ENCODE measurements at places on chromosomes 2 and 18. TPM values are rescaled to one million over a fixed set of nuclear protein-coding genes. Genes with fewer than 3 reads are reported as not detected.

DNA sequence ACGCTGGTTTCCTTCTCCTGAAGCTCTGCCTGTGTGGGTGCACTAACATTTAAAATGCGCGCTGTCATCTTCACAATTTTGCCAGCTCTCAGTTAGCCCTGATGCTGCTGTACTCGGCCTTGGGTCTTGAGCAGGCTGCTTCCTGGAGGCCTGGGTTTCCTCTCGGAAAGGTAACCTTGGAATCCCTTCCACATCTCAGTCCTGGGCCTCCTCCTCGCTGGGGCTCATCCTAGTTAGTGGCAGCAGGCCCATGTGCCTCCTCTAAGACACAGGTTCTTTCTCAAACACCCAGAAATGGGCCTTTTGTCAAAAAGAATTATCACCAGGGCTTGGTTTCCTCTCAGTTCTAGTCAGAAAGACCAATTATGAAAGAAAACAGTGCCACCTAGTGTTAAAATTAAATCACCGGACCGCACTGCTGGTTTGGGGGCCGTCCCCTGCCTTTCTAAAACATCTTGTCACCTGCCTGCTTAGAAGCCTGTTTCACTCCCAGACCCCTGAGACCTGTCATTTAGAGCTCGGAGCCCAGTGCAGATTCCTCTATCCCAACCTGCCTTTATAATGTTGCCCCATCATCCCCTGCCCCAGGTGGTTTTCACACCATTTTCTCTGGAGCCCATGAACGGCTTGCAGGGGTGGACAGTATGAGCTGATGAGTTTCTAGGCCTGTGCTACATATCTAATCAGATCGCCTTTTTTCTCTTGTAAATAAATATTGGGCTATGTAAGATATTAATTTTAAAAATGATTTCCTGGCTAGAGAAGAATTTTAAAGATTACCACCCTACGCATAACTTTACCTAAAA, 42.4 kb downstream of the HK2 start:
- no peak overlapping the region for H3K4me3 ChIP-seq
- H3K27ac ChIP-seq: no peak overlapping the region
- H3K4me1 ChIP-seq: no peaks in the 10 kb centered on the region
- DNase-seq: no peak

DNA sequence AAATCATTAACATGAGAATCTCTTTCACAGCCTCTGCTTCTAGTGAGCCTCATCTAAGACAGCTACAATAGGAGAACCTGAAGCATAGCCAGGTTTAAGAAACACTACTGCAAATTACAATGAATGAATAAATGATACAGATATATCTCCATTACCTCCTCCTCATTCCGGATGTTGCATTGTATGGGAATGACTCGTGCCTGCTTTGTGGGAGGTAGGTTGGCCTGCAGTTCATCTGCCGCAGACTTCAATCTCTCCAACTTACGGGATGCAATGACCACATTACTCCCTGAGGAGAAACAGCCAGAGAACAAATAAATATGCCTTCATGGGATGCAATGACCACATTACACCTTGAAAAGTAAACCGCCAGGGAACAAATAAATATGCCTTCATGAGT, 15.4 kb downstream of the PECR start:
- H3K4me3 ChIP-seq: no peak overlapping the region
- H3K4me1 ChIP-seq: no peaks in the 10 kb centered on the region
- H3K27ac ChIP-seq: no peak overlapping the region

DNA sequence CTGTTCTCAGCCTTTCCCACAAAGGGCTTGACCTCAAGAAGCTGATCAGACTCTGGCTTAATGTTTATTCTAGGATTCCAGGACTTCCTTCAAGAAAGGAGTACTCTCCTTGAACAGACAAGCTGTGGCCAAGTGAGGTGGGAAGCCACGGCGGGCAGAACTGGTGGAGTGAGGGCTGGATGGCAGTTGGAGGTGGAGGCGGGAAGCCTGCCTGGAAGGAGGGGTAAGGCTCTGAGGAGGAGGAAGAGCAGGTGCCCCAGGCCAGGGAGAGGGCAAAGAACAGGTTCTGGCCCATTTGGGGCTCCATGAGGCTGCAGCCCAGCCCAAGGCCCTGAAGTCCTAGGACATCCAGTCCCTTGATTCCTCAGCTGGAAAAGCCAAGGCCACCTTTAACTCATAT, 143.9 kb downstream of the CYP26B1 start:
- no peak overlapping the region for H3K4me3 ChIP-seq
- no peak overlapping the region for H3K27ac ChIP-seq
- no peak for DNase-seq
- no peaks in the 10 kb centered on the region for H3K36me3 ChIP-seq
- H3K4me1 ChIP-seq: no peaks in the 10 kb centered on the region

DNA sequence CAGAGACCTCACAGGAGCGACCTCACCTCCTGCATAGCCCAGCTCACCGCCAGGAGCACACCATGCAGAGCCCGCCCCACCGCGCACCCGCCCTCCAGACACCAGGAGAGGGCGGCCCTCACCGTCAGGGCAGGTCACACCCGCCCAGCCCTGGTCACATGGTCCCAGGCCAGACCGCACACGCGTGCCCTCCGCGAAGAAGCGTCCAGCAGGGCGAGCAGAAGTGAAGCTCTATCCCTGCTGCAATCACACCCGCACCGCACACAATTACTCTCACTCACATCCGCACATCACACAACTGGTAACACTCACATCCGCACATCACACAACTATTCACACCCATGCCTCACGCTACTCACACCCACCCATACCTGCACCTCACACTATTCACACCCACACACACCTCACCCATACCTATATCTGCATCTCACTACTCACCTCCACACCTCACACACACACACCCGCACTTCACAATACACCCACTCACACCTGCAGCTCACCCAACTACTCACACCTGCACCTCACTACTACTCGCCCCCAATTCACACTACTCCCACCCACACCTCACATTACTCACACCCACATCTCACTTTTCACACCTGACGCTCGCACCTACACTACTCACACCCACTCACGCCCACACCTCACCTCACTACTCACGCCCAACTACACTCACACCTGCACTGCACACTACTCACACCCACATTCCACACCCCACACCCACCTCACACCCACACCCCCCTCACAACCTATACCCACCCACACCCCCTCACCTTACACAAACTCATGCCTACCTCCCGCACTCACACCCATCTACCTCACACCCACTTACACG, 242.0 kb downstream of the HDAC4 start:
- H3K4me3 ChIP-seq: no peak overlapping the region
- H3K27me3 ChIP-seq: no peaks in the 10 kb centered on the region
- DNase-seq: peak; percentile 40
- H3K36me3 ChIP-seq: peaks cover 1% of the 10 kb centered on the region

DNA sequence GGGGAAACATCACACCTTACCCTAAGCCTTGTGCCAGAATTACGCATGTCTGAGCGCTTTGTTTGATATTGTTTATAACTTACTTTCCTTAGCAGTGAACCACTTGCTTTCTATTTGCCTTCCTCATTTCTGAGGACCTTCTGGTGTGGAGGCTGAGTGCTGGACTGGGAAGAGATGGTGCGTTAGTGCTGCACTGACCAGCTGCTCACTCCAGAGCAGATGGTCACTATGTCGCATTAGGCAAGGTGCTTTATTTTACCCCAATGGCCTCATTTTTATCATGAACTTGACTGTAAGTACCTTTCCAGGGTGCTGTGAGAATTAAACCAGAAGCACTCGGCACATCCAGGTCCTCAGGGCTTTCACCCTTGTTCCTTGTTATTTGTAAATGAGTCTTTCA, 46.6 kb upstream of the TMEM18 start:
- no peak overlapping the region for H3K4me3 ChIP-seq
- DNase-seq: no peak
- H3K27ac ChIP-seq: no peak overlapping the region

DNA sequence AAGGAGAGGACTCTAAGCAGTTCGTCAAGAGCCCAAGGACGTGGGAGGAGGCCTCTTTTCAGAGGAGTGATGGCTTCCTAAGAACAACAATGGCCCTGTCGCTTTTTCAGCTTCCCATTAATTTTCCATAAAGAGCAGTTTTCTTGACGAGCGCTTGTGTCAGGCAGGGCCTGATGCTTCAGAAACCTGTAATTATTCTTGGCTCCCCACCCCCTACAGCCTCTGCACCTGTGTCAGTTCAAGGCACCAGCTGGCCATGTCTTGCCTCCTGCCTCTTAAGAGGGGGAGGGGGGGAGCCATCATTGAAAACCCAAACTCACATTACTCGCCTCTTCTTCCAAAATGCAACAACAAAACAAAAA, 32.3 kb downstream of the KLF7 start:
- H3K36me3 ChIP-seq: no peaks in the 10 kb centered on the region
- peak overlapping the region; percentile 93 for H3K27ac ChIP-seq
- H3K4me1 ChIP-seq: peaks cover 39% of the 10 kb centered on the region
- no peaks in the 10 kb centered on the region for H3K27me3 ChIP-seq
- peak overlapping the region; percentile 28 for H3K4me3 ChIP-seq

DNA sequence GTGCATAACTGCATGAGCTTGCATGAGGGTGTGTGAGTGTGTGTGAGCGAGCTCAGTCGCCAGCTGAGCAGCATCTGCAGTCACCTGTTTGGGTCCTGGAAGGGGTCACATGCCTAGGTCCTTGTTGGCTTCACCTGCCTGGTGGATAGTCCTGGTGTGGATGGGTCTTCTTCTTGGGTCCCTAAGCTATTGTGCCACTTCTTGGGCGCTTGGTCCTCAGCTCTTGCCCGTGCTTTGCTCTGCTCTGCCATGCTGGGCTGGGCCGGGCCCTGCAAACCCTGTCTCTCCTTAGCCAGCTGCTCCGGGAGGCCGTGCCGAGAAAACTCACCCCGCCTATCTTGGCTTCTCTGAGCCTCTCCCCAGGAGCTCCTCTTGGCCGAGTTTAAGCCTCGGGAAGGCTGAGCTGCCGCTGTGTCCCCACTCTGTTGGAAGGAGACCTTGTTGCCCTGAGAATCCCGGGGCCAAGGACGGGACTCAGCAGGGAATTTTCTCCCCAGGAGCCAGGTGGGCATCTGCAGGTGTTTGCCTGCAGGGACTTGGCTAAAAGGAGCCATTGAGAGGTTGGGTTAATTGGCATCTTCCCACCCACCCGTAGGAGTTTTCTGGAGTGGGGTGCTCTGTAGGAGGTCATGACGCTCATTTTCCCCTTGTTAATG, 300.8 kb downstream of the NDUFA10 start:
- no peaks in the 10 kb centered on the region for H3K27me3 ChIP-seq
- H3K4me1 ChIP-seq: no peaks in the 10 kb centered on the region
- H3K36me3 ChIP-seq: no peaks in the 10 kb centered on the region
- DNase-seq: peak; percentile 48
- H3K4me3 ChIP-seq: no peak overlapping the region

- H3K36me3 ChIP-seq: no peaks in the 10 kb centered on the region
- H3K4me3 ChIP-seq: no peak overlapping the region
- peaks cover 1% of the 10 kb centered on the region for H3K27me3 ChIP-seq
- no peak for DNase-seq
- no peaks in the 10 kb centered on the region for H3K4me1 ChIP-seq
Observed at GRCh38 chr2:113305146-113305545, 26.4 kb upstream of the PAX8 start.

DNA sequence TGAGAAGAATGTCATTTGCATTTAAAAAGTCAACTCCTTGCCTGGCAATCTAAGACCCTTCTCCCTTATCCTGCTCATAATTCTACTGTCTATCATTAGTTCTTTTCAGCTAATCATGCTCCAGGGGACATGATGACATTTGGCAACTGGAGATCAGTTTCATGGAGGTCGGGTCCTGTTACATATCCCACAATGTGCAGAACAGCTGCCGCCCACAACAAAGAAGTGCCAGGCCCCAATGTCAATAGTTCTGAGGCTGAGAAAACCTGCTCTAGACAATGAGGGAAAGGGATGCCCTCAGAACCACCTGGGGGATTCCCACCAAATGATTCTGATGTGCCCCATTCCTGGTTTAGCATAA, 53.4 kb upstream of the IL1RL1 start:
- no peak overlapping the region for H3K4me3 ChIP-seq
- no peaks in the 10 kb centered on the region for H3K36me3 ChIP-seq
- no peak for DNase-seq

GRCh38 chr2:41994233-41994637, 53.6 kb upstream of the PKDCC start:
- no peak overlapping the region for H3K4me3 ChIP-seq
- no peak for DNase-seq
- no peaks in the 10 kb centered on the region for H3K36me3 ChIP-seq
- peaks cover 3% of the 10 kb centered on the region for H3K4me1 ChIP-seq
- no peaks in the 10 kb centered on the region for H3K27me3 ChIP-seq

DNA sequence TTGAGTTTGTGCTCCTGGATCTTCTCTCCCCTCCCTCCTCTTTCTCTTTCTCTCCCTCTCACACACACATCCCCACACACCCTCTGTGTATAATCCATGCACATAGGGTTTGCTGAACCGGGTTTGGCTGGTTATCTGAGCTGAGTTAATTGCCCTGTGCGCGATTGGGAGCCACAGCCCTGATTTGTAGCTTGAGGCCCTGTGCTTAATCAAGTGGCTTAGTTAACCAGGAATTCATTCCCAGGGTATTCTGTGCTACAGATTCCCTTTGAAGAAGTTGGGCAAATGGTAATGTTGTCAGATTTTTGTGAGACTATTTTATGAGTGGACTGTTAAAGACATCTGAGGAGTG, 6.2 kb downstream of the PARD3B start:
- no peak overlapping the region for H3K27ac ChIP-seq
- H3K27me3 ChIP-seq: no peaks in the 10 kb centered on the region
- no peaks in the 10 kb centered on the region for H3K4me1 ChIP-seq

- DNase-seq: no peak
- no peaks in the 10 kb centered on the region for H3K36me3 ChIP-seq
- H3K4me3 ChIP-seq: no peak overlapping the region
- no peaks in the 10 kb centered on the region for H3K4me1 ChIP-seq
- H3K27ac ChIP-seq: no peak overlapping the region
Observed at GRCh38 chr2:234797566-234798250, 154.1 kb upstream of the SH3BP4 start.

- H3K27ac ChIP-seq: no peak overlapping the region
- H3K27me3 ChIP-seq: no peaks in the 10 kb centered on the region
- H3K36me3 ChIP-seq: no peaks in the 10 kb centered on the region
- no peak overlapping the region for H3K4me3 ChIP-seq
- H3K4me1 ChIP-seq: no peaks in the 10 kb centered on the region
Observed at GRCh38 chr2:239310401-239311061, 90.3 kb downstream of the HDAC4 start.

GRCh38 chr2:206127656-206128055, 31.6 kb downstream of the NDUFS1 start:
- no peaks in the 10 kb centered on the region for H3K36me3 ChIP-seq
- H3K27me3 ChIP-seq: no peaks in the 10 kb centered on the region
- no peak for DNase-seq

- no peak overlapping the region for H3K4me3 ChIP-seq
- H3K4me1 ChIP-seq: peaks cover 1% of the 10 kb centered on the region
- no peak for DNase-seq
- H3K27me3 ChIP-seq: no peaks in the 10 kb centered on the region
Observed at GRCh38 chr2:207110715-207111114, 55.0 kb downstream of the KLF7 start.

HMSD gene
- 0.60 TPM for total RNA-seq

PROM2 gene
- total RNA-seq: 1.4 TPM

RAB6C gene
- total RNA-seq: 0.36 TPM

ANKRD23 gene
- total RNA-seq: 5.4 TPM

LRRC30 gene
- not detected for total RNA-seq

SKOR2 gene
- not detected for total RNA-seq

SLC9A4 gene
- total RNA-seq: 0.15 TPM

MAP2 gene
- 59.7 TPM for total RNA-seq

ZC3H6 gene
- 16.2 TPM for total RNA-seq

RHOB gene
- total RNA-seq: 271 TPM

AGXT gene
- total RNA-seq: not detected
